ENCODE measurements at places on chromosomes 13 and 19.

DNA sequence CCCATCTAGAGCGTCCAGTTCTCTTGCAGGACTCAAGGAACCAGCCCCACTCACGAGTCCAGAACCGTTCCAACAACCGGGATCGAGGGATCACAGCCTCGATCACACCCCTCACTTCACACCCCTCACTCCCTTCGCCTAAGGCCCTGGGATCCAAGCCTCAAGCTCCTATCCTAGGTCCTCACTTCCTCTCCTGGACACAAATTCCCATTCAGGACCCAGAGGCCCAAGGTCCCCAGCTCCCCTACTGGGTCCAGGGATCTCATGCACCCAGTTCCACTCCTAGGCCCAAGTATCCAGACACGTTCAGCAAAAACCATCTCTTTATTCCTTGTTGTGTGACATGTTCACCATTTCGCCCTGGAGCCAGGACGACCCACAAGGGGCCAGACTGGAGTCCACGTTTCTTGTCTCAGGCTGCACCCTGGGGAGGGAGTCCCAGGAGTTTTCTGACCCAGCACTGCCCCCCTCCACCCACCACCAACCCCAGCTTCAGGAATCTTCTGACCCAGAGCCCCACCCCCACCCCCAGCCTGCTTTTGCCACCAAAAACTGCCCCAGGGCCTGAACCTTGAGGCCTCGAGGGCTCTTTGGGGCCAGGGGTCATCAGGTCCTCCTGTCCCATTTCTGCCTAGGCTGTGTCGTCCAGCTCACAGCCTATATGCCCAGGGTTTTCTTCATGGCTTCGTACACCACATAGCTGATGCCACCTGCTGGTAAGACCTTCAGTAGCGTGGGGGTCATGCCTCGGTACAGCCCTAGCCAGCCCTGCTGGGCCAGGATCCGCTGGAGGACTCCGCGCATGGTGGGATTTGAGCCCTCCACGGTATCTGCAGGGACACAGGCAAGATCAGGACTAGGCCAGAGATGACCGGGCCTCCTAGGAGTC lies 1.4 kb upstream of the KHSRP start:
- DNase-seq: no peak

DNA sequence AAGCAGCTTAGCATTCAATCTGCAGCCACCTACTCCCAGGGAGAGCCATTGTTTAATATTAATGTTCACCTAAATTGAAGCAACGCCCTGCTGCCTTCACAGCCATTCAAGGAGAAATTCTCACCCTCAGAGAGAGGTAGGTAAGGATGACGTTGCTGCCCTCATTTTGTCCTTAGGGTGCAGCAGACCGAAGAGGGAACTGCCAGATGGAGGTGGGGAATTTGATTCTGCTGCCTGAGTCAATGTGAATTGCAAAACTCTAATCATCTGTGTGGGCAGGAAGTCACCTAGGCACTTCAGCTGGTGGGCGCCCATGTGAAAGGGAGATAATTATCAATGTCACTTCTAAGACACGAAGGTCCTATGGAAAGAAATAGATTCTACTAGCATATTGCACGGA lies 503.4 kb downstream of the TBC1D4 start:
- DNase-seq: no peak

DNA sequence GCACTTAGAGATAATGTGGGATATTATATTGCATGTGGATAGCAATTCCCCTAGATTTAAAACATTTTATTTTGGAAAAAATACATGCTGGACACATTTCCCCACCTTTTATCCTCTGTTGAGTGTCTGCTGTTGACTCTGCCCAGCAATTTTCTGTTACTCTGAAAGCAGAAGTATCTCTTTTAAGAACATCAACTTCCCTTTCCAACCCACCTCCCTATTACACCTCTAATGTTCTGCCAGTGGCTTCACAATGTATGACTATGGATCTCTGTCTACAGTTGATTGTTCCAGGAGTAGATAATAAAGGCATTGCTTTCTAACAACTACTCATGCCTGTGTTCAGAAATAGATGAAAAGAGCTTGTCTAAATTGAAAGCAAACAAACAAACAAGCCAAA lies 754.8 kb upstream of the SLITRK6 start:
- DNase-seq: no peak

- no peak for DNase-seq
Measured at GRCh38 chr13:25345576-25345975, 26.2 kb upstream of the ATP8A2 start.

- DNase-seq: no peak
Measured at GRCh38 chr19:16224293-16225045, 26.8 kb downstream of the AP1M1 start.

- no peak for DNase-seq
Measured at GRCh38 chr13:43077461-43077860, 54.1 kb downstream of the DNAJC15 start.

- DNase-seq: no peak
Measured at GRCh38 chr13:113457510-113457909, 4.2 kb upstream of the ADPRHL1 start.

- no peak for DNase-seq
Measured at GRCh38 chr13:110536006-110536693, 25.4 kb downstream of the RAB20 start.

- DNase-seq: no peak
Measured at GRCh38 chr13:59588717-59589067, 575.0 kb downstream of the DIAPH3 start.

- DNase-seq: peak; percentile 80
Measured at GRCh38 chr19:35124098-35125060, 8.8 kb downstream of the FXYD3 start.

DNA sequence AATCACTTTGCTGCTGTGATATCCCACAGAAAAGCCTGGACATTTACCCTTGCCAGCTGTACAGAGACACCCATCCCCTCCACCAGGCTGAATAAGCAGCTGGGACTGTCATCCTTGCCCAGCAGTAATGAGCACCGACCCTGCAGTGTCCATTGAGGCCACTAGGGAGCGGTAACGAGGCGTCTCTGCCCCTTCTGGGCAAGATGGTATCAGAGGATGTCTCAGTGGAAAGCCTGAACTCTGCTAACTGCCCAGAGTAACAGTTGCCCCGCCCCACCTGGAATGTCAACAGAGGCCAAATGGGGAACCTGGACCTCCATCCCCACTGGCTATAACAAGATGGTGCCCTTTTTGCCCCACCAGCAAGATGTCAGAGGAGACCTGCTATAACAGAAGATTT lies 22.8 kb upstream of the CEACAM20 start:
- DNase-seq: no peak

- peak; percentile 52 for DNase-seq
Measured at GRCh38 chr19:35268536-35269437, at the start of gene USF2. TSS of gene USF2 (plus strand) at chr19:35268962. CDS start at chr19:35269102, 140 bp downstream.

GRCh38 chr13:77219401-77219800 lies 107.5 kb downstream of the MYCBP2 start:
- DNase-seq: no peak

- peak; percentile 26 for DNase-seq
Measured at GRCh38 chr19:44643605-44644401, at the start of gene PVR. TSS of gene PVR (plus strand) at chr19:44643910. CDS start at chr19:44644097, 187 bp downstream.

GRCh38 chr19:30733826-30734550 lies 361.8 kb downstream of the ZNF536 start:
- no peak for DNase-seq

DNA sequence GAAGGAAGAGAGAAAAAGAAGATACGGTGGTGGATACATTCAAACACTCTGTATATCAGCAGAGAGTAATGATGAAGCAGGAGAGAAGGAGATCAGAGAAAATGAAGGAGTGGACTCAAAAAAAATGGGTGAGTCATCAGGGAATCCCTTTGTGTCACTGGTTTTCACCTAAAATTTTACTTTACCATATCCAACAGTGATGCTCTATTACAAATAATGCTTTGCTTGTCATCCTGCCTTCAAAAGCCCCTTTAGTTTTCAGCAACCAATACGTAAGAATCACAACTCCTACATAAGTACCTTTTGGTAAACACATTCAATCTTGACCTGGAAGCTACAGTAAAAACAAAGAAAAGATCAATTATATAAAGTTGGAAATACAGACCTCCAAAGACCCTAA lies 88.8 kb downstream of the ENOX1 start:
- DNase-seq: no peak

DNA sequence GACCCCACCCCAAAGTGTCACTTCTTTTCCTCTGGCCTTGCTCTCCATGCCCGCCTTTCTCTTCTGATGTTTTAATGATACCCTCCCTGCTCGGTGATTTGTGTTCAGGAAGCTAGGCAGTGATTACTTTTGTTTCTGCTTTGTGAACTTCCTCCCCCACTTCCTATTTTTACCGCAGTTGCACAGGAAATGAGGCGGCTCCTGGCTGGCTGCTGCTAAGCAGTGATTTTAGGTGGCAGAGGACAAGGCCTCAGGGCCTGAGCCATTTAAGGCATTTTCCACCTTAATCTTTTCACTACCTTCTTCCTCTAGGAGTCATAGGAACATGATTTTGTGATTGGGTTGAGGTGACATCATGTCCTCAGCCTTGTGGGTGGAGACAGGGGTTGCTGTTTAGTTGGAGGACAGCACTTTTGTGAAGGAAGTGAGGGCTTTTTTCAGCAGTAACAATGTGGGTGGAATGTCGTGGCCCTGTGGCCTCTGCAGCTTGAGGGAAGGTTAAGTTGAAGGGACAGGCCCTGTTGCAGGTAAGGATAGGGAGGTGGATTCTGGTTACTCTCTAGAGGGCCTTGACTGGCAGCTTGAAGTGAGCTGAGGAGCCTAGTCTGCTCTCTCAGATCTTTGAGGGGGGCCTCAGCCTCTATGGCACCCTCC lies 15.7 kb downstream of the GARRE1 start:
- peak; percentile 9 for DNase-seq

- DNase-seq: no peak
Measured at GRCh38 chr13:41916173-41916954, 44.5 kb downstream of the VWA8 start.

DNA sequence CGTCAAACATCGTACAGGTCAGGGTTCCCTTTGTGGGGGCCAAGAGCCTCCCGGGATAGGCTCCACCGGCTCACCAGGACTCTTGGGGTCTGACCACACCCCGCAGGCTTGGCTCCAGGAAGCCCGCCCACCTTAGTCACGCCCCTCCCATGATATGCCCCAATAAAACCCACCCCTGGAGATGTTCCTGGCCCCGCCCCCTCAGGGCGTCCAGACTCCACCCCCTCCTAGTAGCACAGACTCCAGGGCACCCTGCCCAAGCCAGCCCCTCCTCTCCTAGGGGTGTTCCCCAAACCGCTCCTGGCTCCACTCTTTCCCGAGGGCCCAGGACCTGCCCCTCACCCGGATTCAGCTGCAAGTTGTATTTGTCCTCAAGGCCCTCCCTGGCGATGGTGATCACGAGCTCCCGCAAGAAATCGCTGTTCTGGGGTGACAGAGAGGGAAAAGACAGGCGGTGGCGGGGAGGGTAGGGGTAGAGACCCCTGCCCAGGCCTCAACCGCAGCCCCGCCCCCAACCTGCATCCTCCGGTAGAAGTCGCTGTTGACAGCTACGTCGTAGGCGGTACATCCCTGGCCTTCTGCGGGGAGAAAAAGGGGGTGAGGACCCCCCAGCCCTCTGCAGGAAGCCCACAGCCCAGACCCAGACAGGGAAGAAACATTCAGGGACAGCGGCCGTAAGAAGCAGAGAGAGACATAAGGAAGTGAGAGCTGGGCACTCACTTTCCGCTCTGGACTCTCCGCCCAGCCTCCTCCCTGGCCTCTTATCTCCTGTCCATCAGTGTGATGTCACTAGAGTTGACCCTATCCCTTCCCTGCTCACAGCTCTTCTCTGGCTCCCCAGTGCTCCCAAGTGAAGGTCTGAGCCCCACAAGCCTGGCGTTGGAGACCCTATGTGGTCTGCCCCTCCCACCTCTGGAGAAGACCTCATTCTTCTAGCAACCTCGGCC lies 3.9 kb downstream of the PIH1D1 start:
- DNase-seq: no peak

GRCh38 chr13:112767506-112768471 lies 78.0 kb downstream of the ATP11A start:
- DNase-seq: no peak

GRCh38 chr13:83845106-83845505 lies 37.2 kb downstream of the SLITRK1 start:
- no peak for DNase-seq

GRCh38 chr13:40599747-40600146 lies 66.7 kb downstream of the FOXO1 start:
- no peak for DNase-seq

GRCh38 chr13:95480131-95480545 lies 72.4 kb upstream of the CLDN10 start:
- no peak for DNase-seq

DNA sequence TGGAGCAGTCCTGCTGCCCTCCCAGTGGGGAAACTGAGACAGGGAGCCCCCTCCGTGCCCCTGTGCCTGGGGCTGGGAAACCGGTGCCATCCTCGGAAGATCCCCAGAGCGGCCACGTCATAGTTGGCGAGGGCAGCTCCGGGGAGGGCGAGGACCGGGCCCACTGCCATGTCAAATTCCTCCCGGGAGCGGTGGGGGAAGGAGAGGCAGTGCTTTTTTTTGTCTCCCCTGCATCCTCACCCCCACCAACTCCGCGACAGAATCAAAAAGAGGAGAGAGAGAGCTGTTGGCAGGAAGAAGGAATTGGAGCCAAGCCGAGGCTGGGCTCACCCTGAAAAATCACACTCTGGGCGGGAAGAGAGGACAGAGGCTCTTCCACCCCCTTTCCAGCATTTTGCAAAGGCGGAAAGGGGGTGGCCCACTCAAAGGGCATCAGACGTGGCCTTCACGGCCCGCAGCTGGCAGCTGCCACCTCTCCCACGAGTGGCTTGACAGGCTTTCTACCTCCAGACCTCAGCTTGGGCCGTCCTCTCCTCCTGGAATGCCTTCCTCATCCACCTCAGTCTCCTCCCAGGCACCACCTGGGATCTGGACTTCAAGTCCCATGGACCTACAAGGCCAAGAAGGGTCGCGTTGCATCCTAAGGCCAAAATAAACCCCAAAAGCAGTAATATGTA lies 19.6 kb upstream of the NFIC start:
- DNase-seq: no peak

GRCh38 chr19:6048793-6049405 lies 61.4 kb downstream of the RFX2 start:
- DNase-seq: peak; percentile 56

- no peak for DNase-seq
Measured at GRCh38 chr13:51821606-51822005, 17.6 kb upstream of the DHRS12 start.
